ENCODE measurements at places on chromosomes 1 and 21.

DNA sequence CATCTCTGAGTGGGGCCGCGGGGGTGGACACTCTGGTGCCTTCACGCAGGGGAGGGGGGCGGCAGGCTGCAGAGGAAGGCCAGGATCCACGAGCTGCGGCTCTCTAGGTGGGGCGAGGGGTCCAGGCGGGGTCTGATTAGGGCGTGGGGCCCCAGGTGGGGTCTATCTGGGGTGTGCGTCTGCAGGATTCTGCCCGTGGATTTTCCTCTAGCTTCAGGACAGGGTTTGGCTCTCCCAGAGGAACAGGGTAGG lies 6.3 kb downstream of the JMJD4 start:
- DNase-seq = no peak

DNA sequence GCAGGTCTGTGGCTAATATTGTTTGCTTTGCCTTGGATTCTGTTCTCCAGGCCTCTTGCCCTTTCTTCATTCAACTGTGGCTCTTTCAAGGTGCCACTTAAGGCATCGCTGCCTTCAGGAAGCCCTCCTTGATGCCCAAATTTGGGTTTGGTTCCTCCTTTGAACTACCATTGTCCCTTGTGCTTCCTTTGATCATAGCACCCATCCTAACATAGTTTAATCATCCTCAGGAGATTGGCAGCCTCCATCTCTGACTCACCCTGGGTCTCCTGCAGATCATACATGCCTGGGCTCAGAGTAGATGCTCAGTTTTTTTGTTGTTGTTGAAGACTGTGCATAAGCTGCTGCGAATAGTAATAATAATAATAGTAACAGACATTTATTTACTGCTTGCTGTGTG lies 54.4 kb upstream of the ACOT11 start:
- DNase-seq = no peak

DNA sequence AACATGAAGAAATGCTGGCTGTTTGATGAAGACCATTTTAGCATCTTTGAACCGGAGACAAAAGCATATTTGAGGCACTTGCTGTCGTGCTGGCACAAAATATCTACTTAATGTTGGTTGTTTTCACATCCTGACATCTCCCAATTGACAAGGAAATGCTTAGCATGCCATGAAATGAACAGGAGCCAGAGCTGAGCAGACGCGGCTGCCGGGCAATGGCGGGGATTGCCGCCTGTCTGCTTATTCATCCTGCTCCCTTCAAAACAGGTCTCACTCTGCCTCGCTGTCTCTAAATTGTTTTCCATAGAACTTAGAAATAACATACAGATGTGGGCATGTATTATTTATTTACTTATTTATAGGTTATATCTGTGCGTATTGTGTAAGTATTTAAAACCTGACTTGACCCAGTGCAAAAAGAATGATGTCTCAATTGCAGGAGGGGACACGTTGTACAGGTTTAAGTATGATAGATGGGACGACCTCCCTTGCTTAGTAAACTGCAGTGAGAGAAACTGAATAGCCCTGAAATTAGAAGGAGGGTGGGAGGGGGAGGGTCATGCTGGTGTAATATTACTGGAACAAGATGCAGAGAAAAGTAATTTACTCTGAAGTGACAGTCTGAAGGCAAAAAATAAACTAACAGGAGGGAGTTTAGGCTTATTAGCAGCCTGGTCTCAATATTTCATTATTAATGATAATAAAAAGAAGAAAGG lies 590.4 kb upstream of the PLXNA2 start:
- DNase-seq = no peak

GRCh38 chr21:35189077-35189863 lies 140.2 kb upstream of the RUNX1 start:
- no peak for DNase-seq

DNA sequence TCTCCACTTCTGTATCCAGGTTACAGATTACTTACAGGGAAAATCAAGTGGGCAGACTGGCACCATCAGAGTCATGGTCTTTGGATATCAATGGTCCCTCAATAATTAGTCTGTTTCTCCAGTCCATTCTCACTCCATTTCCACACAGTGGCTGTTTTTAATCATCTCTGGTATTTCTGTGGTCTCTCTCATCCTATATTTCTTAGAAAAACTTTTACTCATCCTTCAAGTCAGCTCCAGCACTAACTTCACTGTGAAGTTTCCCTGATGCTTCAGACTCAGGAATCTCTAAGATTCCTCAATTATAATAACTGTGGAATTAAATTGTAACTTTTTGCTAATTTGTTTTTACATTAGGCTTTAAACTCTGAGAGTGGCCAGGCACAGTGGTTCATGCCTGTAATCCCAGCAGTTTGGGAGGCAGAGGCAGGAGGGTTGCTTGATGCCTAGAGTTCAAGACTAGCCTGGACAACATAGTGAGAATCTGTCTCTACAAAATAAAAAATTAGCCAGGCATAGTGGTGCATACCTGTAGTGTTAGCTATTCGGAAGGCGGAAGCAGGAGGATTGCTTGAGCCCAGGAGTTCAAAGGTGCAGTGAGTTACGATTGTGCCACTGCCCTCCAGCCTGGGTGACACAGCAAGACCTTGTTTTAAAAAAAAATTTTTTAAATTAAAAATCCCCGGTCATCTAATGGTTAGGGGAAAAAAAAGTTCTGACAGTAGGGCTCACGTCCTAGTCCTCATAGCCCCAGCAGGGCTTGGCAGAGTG lies 10.6 kb downstream of the CD160 start:
- DNase-seq = no peak

- DNase-seq = no peak
Measured at GRCh38 chr21:40625991-40626390, 221.0 kb downstream of the DSCAM start.

DNA sequence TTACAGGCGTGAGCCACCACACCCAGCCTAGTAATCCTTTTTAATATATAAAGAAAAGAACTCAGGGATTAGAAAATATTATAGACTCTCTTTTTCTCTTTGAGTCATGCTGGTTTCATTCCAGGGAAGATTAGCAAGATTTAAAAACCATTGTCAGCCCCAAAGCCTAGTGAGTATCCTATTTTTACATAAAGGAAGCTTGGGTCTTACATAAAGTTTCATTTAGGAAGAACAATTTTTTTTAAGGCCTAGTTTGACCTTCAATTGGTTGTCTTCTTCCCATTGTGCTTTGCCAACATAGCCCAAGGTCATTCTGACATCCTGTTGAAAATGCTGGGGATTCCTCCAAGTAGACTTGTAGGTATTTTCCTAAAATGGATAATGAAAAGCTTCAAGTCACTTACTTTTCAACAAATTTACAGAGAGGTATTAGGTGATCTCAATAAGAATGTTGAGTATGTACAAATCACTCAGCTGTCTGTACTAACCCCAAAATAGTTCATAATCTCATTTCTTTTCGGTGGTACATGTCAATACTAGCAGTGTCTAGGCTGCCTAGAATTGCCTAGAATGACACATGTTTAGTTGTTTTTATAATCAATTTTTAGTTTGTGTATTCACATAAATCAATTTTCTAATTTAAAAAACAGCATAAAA lies 4.3 kb upstream of the KIF14 start:
- DNase-seq = no peak

DNA sequence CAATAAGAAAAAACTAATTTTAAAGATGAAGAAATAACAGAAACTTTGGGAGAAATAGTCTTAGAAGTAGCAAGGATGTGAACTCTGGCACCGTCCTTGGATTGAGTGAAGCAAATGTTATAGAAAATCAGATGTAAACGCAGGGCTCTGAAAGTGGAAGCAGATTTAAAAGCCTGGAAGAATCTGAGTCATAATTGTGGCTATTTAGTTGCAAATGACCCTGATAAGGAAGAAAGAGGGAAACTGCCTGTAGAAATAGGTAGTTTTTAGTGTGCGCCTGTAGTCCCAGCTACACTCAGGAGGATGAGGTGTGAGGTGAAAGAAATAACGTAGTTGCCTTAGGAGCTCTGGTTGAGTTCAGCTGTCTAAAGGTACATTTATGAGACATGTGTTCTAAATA lies 101.0 kb downstream of the NGF start:
- DNase-seq = no peak

GRCh38 chr1:203229471-203230135 lies at the start of gene CHIT1:
Gene CHIT1 (minus strand): TSS chr1:203229673. CDS start chr1:203229636, 37 bp downstream.
- DNase-seq = no peak

DNA sequence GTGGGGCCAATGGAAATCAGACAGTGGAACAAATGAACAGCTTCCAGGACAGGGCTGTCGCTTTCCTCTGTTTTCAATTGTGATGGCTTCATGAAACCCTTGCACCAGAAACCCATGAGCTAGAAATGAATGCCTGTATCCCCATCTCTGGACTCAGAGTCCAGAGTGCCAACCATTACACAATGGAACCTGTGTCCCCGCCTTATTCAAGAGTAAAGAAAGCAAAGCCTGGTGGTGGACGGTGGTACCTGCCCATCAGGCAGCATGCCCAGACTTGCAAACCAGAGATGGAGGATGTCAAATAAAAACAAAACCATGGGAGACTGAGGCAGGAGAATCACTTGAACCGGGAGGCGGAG lies 4.4 kb upstream of the CAPN2 start:
- no peak for DNase-seq

GRCh38 chr1:2240270-2241156 lies 12.4 kb downstream of the SKI start:
- DNase-seq = peak; percentile 51

DNA sequence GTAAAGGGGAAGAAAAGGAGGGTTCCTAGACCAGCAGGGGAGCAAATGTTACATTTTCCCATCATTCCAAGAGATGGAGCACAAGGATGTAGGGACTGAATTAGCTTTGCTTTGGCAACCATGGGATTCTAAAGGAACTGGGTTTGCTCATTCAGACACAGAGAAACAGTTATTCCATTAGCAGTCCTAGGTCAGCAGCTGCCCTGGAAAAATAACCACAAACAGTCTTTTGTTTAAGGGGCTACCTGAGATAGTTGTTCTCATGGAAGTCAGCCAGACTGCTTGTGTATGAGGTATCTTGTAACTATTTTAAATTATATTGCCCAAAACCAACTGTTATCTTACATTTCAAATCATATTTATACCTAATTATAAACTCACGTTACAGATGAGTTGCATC lies 58.4 kb upstream of the VCAM1 start:
- no peak for DNase-seq

DNA sequence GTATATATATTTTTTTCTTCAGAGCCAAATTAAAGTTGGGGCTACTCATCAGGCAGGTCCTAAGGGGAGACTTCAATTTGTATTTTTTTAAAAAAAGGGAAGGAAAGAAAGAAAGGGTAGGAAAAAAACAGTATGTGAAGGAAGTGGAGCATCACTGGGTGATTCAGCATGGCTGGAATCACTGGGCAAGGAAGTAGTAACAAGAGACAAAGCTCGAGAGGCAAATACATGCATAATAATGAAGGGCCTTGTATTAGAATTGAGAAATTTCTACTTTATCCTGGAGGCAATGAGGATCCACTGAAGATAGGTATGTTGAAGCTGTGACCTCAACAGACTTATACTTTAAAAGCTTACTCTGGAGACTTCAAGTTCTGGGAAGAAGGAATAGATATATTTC lies 184.4 kb downstream of the COQ8A start:
- DNase-seq = no peak

- DNase-seq = no peak
Measured at GRCh38 chr1:30856260-30856790, 52.2 kb downstream of the SDC3 start.

DNA sequence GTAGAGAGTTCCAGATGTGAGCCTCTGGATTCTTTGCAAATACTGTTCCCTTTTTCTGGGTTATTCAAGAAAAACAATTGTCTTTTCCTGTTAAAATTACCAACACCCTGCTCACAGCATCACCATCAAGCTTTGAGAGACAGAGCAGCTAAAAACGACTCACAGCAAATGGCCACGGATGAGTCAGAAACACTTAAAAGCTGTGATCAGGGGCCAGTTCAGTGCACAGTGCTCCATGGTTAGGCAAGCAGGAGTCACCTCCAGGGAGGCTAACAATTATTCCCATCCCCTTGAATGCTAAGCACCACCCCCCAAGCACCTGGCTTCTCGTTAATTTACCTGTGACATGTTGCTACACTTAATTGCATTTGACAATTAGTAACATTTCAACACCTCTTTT lies 128.4 kb upstream of the CAMK1G start:
- DNase-seq = no peak

DNA sequence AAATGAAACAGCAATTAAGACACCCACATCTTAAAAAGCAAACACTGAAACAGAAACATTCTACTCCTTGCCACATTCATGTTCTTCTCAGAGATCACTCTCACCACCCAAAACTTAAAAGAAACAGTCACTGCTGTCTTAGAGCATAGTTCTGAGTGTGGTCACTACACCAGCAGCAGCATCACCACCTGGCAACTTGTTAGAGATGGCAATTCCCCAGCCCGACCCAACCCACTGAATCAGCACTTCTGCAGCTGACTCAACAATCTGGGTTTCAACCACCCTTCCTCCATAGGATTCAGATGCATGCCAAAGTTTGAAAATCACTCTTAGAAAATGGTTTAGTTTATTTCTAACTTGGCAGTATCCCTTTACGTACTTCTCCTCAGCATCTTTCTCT lies 126.1 kb downstream of the CDC42BPA start:
- peak; percentile 34 for DNase-seq

DNA sequence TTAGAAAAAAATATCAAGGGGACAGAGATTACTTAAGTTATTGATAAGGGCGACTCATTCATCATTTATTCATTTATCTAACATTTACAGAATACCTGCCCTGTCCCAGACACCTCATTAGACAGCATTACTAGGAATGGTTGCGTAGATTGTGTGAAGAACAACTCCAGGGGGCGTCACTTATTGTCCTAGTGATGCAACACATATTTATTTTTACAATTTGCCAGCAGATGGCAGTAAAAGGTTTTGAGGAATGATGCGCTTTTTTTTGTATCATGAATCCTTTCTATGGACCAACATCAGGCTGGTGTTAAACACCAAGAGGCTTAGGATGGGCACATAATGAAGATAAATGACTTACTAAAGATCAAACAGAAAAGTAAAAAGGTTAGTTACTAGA lies 5.5 kb downstream of the NCAM2 start:
- DNase-seq = no peak

DNA sequence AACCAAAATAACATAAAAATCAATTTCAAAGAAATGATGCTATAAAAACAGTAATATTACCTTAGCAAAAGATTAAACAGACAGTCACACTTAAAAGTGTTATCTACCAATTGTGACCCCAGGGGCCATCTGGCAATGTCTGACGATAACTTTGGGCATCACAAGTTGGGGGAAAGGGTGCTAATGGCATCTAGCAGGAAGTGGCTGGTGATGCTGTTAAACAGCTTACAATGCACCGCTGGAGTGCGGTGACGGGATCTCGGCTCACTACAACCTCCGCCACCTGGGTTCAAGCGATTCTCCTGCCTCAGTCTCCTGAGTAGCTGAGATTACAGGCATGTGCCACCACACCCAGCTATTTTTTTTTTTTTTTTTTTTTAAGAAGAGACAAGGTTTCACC lies 27.6 kb downstream of the NUP133 start:
- DNase-seq = no peak

All from stimulated activated CD4-positive, alpha-beta T cell treated with anti-CD3 and anti-CD28 coated beads, Interleukin-4, amount 100 ng/mL, for 24 hours (primary cell).